ENCODE measurements at places on chromosomes 13 and 19. TPM values are rescaled to one million over a fixed set of nuclear protein-coding genes. Genes with fewer than 3 reads are reported as not detected.

PSPN gene
- total RNA-seq = 0.82 TPM

FLT3LG gene
- 1.1 TPM for total RNA-seq

ZNF492 gene
- 0.19 TPM for total RNA-seq

DNA sequence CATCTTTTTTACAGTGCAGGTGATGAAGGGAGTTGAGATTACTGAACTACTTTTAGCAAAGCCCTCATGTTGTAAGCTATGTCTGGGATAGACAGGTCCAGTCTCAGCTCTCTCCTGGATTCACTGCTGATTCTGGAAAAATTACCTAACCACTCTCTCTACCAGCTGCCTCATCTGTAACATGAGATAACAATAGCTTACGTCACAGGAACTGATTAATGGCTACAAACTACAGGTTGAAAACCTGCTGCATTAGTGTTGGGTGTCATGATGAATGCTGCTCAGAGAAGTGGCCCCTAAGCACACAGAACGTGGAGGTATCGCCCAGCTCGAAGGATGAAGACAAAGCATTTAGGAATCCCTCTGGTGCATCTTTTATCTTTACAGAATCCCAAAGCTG is 277.8 kb downstream of the ABCC4 start:
- DNase-seq = no peak
- no peaks in the 10 kb centered on the region for H3K4me1 ChIP-seq
- H3K4me3 ChIP-seq = no peak overlapping the region
- no peaks in the 10 kb centered on the region for H3K36me3 ChIP-seq

DNA sequence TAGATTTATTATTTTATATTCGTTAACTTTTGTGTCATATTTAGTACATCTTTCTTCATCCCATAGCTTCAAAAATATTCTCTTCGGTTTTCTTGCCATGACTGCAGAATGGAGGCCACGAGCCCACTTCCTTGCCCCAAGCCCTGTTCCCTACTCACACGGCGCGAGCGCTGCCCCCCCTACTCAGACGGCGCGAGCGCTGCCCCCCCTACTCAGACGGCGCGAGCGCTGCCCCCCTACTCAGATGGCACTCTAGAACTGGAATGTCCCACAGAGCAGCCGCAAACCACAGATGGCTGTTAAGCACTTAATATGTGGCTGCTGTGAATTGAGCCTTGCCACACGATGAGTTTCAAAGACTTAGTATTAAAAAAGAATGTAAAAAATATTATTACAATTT is 102.2 kb upstream of the PEG3 start:
- H3K4me1 ChIP-seq = no peaks in the 10 kb centered on the region
- no peak for DNase-seq
- H3K27ac ChIP-seq = no peak overlapping the region
- no peak overlapping the region for H3K4me3 ChIP-seq
- no peaks in the 10 kb centered on the region for H3K27me3 ChIP-seq

DNA sequence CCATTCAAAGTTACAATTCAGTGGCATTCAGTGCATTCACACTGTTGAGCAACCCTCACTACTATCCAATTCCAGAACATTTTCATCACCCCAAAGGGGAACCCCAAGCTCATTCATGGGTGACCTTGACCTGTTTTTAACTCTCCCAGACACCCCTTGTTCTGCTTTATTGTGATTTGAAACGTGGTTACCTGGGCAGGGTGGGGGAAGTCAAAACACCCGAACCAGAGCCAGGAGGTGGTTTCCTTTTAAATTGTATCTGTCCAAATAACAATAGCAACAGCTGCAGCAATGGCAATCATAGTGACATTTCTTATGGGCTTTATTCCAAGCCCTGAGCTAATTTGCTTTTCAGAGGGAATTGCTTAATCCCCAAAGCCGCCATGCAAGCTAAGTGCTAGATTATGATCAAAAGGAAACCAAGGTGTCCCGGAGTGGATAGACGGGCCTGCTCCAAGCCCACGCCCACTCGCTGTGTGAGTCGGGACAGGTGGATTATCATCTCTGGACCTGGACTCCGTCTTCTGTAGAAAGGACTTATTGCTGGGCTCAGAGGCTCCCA is 6.1 kb downstream of the PTGIR start:
- H3K27ac ChIP-seq = peak overlapping the region; percentile 71
- no peak overlapping the region for H3K4me3 ChIP-seq
- no peaks in the 10 kb centered on the region for H3K36me3 ChIP-seq
- no peaks in the 10 kb centered on the region for H3K27me3 ChIP-seq
- DNase-seq = no peak
- no peaks in the 10 kb centered on the region for H3K4me1 ChIP-seq

- H3K27ac ChIP-seq = no peak overlapping the region
- H3K4me3 ChIP-seq = no peak overlapping the region
- no peaks in the 10 kb centered on the region for H3K36me3 ChIP-seq
- H3K27me3 ChIP-seq = no peaks in the 10 kb centered on the region
These were observed 2.4 kb upstream of the SIGLEC9 start for GRCh38 chr19:51122112-51122981.

- H3K4me1 ChIP-seq = peaks cover 38% of the 10 kb centered on the region
- no peak overlapping the region for H3K27ac ChIP-seq
- H3K4me3 ChIP-seq = no peak overlapping the region
- DNase-seq = no peak
- no peaks in the 10 kb centered on the region for H3K27me3 ChIP-seq
These were observed 101.1 kb upstream of the FRY start for GRCh38 chr13:31930490-31930889.

DNA sequence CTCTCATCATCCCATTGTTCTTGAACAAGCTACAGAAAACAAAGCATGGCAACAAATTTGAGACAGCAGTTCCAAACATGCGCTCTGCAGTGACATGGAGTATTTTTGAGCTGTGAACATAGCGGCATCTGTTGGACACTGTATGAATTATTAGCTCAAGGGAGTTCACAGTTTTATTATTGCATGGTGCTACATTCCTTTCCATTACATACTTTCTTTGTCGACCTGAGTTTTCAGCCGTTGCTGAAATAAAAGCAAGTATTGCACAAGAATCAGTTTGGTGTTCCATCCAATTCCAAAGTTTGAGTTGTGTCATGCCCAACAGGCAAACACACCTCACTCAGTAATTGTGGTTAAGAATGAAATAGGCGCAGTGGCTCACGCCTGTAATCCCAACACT is 30.1 kb upstream of the METTL21C start:
- H3K36me3 ChIP-seq = no peaks in the 10 kb centered on the region
- H3K4me1 ChIP-seq = no peaks in the 10 kb centered on the region
- H3K27me3 ChIP-seq = no peaks in the 10 kb centered on the region
- no peak for DNase-seq
- no peak overlapping the region for H3K27ac ChIP-seq
- no peak overlapping the region for H3K4me3 ChIP-seq

Data from right atrium auricular region (tissue), 2 donors.